ENCODE measurements at places on chromosomes 2 and 18.

DNA sequence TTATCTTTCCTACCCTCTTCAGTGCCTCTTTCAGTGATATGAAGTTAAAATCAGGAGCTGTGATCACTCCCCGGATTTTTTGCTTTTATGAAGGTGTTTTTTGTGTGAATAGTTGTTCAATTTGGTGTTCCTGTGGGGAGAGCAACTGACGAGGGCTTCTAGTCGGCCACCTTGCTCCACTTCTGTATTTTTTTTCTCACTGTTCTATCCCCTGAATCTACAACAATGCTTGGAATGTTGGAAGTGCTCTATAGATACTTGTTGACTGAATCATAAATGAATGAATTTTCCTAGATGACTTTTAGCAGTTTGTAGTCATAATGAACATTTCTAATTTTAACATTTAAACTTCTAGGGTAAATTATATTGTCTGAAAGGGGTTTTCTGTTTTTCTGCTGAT, 247.3 kb downstream of the ZNF385B start:
- no peak for DNase-seq

DNA sequence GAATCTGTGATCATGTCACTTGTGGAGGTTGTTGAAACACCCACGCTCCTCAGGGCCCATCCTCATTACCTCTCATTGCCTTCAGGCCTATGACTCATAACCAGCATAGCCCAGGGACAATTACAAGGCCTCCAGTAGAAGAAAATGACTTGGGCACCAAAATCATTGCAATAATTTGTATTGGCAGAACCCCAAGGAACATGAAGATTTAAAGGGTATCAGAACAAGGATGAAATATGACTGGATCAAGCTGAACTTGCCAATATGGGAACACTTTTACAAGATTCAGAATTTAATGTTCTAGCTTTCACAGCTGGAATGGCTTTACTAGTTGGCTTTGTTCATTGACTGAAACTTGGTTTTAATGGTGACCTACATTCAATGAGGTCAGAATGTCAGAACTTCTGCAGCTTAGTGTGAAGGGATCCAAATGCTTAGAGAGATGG, 156.4 kb downstream of the COPS8 start:
- DNase-seq: no peak

DNA sequence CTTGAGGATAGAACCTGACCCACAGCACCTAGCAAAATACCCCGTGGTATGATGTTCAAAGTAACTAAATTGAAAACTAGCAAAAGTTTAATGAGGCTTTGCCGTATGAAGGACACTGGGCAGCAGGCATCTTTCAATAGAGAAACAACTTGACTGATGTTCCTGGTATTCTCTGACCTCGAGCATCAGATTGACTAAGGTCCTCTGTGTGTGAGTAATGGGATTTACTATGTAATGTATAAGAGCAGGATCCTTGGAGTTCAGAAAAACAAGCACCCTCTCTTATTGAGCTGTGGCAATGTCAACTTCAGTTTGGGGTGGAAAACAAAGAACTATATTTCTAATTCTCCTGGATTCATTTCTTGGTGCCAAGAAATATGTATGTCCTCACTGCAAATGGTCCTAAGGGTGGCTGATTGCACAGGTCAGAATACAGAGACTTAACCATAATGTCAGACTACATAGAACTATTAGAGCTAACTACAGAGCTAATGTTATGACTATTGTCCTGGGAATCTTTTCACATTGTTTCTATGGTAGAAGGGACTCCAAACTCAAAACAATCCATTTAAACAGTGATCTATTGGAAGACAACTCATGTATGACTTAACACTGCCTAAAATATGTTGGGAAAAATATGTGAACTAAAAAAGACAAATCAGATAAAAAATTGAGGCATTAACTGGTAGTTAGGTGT, 4.4 kb downstream of the TNFAIP6 start:
- DNase-seq: peak; percentile 50

GRCh38 chr2:226730481-226730880, 69.1 kb downstream of the IRS1 start:
- no peak for DNase-seq

GRCh38 chr2:172285010-172285621, 142.3 kb upstream of the ITGA6 start:
- DNase-seq: peak; percentile 86

- no peak for DNase-seq
Measured at GRCh38 chr18:58407263-58407648, 221.6 kb downstream of the ALPK2 start.

GRCh38 chr2:46917628-46918027, 2.0 kb upstream of the MCFD2 start:
- no peak for DNase-seq

DNA sequence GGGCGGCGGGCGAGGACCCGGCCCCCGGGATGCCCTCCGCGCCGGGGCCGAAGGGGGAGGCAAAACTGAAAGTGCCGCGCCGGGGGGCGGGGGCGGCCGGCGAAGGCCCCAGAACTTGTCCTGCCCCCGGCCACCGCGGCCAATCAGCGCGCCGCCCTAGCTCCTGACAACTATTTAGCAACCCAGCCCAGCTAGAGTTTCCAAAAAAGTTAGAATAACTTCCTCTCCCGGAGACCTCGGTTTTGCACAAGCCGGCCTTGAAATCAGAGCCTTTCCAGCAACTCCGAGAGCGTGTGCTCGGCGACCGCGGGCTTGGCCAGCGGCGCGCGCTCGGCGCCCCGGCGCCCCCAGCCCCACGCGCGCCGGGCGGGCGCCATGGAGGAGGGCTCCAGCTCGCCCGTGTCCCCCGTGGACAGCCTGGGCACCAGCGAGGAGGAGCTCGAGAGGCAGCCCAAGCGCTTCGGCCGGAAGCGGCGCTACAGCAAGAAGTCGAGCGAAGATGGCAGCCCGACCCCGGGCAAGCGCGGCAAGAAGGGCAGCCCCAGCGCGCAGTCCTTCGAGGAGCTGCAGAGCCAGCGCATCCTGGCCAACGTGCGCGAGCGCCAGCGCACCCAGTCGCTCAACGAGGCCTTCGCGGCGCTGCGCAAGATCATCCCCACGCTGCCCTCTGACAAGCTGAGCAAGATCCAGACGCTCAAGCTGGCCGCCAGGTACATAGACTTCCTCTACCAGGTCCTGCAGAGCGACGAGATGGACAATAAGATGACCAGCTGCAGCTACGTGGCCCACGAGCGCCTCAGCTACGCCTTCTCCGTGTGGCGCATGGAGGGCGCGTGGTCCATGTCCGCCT, at the start of gene TWIST2:
Gene TWIST2, plus strand, starts transcription at position 245 of the 850 bp plus-strand sequence. Its CDS starts 131 bp downstream, at position 376.
- DNase-seq: peak; percentile 100

GRCh38 chr2:42775186-42775585, 11.3 kb upstream of the OXER1 start:
- DNase-seq: no peak

GRCh38 chr2:155310589-155310988, 612.1 kb downstream of the KCNJ3 start:
- no peak for DNase-seq

GRCh38 chr2:171551836-171552235, 29.6 kb downstream of the CYBRD1 start:
- DNase-seq: no peak

DNA sequence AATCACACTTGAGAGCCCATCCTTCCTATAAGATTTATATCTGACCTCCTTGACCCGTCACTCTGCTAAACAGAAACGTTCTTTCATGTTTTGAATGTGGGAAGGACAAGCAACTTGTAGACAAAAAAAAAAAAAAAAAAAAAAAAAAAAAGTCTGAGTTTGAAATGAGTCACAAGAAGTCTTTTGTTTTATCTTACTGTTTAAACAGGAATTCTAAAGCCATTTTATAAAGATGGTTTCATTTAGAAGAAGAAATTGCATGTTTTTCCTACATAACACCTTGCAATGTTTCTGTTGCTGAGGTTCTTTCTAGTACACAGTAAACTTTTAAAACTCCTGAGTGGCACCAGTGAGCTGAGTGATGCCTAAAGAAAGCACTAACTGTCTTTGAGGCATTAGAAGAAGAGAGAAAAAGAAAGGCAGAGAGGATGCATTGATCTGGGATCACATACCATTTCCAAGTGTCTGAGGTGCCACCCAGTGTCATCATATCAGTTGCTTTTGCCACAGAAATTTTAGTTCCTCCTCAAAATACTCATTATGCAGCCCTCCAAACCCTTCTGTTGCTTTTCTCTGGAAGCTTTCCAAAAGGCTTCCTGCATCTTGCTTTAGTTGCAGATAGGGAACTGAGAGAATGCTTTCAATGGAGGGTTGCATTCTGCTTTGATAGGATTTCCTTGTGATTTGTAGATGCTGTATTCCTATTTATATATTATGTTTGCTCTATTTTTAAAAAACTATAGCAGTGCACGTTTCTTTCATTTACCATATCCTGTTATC, 69.1 kb downstream of the ACVR2A start:
- DNase-seq: no peak

- no peak for DNase-seq
Measured at GRCh38 chr2:32384529-32384928, 27.7 kb downstream of the BIRC6 start.

GRCh38 chr2:195425328-195425727, 231.7 kb upstream of the SLC39A10 start:
- DNase-seq: no peak

- DNase-seq: no peak
Measured at GRCh38 chr18:3061581-3062312, 48.8 kb upstream of the LPIN2 start.

- no peak for DNase-seq
Measured at GRCh38 chr2:19818039-19818438, 83.7 kb downstream of the TTC32 start.

DNA sequence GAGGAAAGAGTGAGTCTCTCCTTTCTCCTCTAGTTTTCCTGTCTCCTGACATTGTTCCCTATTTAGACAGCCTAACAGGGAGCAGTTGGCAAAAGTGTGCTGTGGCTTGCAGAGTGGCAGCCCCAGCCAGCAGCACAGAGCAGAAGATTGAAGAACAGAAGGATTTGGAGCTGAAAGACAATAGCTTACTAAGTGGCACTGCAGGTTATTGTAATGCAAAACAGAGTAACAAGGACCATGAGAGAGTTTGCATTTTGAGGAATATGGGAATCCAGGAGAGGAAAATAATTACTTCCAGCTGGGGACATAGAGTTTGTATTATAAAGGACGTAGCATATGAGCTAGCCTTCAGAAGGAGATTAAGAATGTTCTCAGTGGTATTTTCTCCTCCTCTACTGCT, 342.4 kb downstream of the AKAIN1 start:
- DNase-seq: no peak

DNA sequence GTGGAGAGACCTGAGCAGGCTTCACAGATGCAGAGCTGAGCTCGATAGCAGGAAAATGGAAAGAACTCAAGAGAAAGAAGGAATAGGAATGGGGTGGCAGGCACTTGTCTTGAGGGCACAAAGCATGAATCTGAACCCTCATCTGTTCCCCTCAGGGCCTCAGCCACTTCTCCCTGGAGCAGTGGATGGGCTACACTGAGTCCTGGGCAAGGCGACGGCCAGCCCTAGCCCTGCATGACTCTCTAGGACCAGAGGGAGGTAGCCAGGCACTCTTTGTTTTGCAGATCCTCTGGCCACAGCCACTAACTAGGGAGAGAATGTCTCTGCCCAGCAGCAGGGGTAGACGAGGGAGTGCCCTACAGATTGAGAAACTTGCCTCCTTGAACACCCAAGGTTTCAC, 3.4 kb upstream of the TEX51 start:
- DNase-seq: no peak

GRCh38 chr18:29434650-29435049, 1257.7 kb upstream of the CDH2 start:
- DNase-seq: no peak

GRCh38 chr2:53989210-53989862, 18.5 kb upstream of the PSME4 start:
- no peak for DNase-seq

DNA sequence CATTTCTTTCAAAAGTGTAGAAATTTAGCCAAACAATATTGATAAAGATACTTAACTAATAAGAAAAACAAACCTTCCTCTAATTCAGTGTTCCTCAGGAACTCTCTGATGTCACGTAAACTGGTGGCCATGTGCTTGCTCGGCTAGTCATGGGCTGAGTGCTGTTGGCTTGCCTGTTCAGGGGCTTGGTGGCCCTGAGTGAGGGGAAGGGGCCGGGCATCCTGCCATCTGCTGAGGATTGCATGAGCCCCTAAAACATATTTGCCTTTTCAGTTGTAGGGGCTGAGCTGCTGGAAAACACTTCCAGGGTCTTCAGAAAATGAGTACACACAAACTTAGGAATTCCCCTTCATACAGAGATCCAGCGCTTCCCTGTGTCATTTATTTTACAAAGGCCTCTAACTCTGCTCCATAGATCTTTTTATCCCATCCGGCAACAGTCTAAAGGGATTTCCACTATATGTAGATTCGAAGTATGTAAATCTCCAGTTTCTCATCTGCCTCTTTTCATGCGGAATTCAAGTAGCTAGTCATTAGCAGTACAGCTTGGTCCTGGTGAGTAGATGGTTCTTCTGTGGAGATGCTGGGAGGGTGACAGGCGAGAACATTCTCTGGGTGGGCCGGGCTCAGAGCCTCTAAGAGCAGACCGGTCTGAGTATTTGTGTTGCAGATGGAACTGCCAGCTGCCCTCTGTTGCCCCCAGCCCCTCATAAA, 20.1 kb upstream of the NFATC1 start:
- no peak for DNase-seq

DNA sequence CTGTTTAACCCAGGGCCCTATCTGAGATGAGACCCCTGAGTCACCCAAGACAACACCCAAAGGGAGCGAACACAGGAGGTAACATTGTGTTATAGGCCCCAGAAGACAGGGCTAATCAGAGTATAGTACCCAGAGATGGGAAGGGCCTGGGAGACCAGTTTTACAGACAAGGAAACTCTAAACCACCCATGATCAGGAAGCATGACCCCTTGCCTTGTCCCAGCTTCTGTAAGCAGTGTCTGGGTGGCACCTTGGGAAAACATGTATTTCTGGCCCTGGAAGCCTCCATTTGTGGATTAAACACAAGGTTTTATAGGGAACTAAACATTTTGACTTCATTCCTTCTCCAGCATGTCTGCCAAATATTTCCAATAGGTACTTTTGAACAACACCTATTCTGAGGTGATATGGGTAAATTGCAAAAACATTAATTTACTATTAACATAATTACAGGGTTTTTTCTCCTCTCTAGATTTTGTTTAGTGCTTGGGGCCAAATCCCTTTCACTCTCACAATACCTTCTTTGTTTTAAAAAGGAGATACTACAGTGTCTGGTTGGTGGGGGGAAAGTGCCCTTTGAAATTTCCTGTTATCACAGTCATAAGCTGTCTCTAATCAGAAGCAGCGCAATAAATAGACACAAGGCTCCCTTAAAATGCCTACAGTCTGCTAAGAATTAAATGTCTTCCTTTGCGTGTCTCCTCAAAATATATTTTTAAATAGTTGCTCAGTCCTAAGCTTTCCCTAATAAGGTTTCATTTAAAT, 341.1 kb downstream of the BCL11A start:
- no peak for DNase-seq

Measured in osteoblast (primary cell).